Stimulated activated CD4-positive, alpha-beta T cell treated with anti-CD3 and anti-CD28 coated beads, Interleukin-4, amount 100 ng/mL, for 48 hours (primary cell): ENCODE measurements at places on chromosomes 2 and 18.

DNA sequence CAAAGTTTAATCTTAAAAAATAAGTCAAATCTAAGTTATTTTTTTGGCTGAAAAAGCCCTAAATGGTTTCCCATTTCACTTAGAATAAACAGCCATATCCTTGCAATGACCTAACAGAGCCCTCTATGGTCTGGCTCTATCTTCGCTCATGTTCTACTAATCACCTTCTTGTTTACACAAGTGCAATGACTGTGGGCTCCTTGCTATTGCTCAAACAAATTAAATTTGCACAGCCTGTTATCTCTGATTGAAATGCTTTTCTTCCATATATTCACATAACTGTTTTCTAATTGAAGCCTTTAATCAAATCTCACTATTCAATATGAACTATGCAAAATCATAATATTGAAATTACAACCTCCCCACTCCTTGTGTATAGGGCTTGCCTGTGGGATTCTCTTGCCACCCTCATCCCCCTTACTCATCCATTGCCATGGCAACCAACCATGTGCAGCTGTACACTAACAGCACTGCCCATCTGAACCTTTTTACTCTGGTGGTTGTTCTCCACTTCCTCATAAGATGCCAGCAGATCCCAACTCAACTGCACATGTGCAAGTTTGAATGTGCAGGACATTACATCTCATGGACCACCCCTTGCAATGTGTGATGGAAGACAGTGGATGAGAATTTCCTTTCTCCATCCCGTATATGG lies 1083.2 kb downstream of the SOCS6 start:
- no peak for DNase-seq

- DNase-seq = no peak
These were observed 9.2 kb downstream of the USP37 start for GRCh38 chr2:218558986-218559385.

DNA sequence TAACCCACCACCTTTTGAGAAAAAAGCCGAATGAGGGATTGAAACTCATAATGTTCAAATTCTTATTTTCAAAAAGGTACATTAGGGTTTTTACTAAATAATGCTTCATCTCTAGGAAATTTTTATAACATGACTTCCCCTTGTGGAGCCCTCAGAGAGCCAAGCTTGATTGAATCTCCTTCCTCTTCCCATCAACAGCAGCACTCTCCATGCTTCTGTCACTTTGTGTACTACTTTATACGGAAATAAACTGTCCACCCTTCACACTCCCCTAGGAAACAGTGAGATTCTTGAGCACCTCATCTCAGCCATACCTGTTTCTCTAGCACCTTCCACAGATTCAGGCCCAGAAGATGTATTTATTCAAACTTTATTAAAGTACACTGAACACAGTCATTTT lies 51.8 kb downstream of the TFPI start:
- DNase-seq = no peak

- DNase-seq = no peak
These were observed 53.9 kb downstream of the MAP4K3 start for GRCh38 chr2:39383146-39383545.

- no peak for DNase-seq
These were observed 177.8 kb downstream of the ST6GAL2 start for GRCh38 chr2:106708209-106708608.

- no peak for DNase-seq
These were observed 478.7 kb upstream of the REG3G start for GRCh38 chr2:78546843-78547242.

GRCh38 chr2:26284132-26284531 lies 39.4 kb downstream of the HADHB start:
- no peak for DNase-seq

GRCh38 chr2:227324642-227324994 lies 433 bp upstream of the MFF start:
- no peak for DNase-seq

- DNase-seq = no peak
These were observed 58.3 kb downstream of the HPCAL1 start for GRCh38 chr2:10360850-10361588.

DNA sequence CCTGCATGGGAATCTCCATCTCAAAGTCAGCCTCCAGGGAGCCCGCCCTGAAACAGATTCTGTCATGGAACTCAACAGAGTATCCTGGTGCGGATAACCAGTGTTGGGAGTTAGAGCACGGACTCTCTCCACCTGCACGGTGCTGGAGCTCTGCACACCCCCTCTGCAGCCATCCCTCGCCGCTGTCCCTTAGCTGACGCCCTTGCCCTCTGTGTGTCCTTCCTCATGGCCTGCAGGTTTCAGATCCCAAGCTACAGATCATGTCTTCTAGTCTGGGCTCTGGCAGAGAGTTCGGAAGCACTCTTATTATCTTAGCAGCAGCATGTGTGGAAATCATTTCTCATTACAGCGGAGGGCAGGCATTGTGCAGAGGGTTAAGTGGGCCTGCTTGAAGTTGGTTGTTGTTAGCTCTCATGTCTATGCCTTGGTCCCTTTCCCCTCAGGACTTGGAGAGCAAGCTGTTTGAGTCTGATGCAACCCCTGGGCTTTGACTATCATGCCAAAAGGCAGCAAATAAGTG lies 26.0 kb downstream of the TMEM127 start:
- no peak for DNase-seq

- DNase-seq = no peak
These were observed 255.4 kb downstream of the EXOC6B start for GRCh38 chr2:72570413-72570812.

GRCh38 chr2:77538031-77538430 lies 15.9 kb upstream of the LRRTM4 start:
- DNase-seq = no peak
